NCI-H748 treated with DMSO at 0.1 percent for 48 hours (cell line): ENCODE measurements at places on chromosomes 11 and 22.

DNA sequence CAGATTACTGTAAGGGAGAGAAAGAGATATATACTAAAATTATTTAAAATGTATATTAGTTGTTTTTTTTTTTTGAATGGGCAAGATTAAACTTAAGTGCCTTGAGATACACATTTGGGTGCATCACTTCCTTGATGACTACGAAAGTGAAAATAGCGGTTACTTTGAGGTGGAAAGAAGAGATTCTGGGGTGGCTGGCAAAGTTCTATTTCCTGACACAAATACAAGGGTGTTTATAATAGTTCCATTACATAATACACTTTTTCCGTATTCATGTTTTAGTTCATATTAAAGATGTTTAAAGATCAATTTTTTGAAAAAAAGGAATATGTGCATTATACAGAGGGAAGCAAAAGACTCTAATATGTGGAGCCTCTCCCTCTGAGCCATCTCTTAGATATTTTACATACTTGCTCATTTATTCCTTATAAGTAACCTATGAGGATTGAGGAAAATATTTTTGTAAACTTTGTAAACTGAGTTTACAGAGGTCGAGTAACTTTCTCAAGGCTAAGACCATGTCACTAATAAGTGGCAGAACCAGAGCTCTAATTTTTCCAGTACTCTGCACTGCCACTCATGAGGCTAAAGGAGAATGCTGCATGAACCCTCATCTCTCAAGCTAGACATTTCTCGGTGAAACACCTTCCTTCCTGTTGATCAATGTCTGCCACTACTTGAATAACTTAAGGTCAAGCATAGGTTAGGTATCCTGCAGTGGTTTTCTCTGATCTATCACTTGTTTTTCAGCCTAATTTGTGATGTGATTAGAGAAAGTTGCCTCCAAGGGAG, 58.6 kb downstream of the DDIAS start:
- no peak for DNase-seq

DNA sequence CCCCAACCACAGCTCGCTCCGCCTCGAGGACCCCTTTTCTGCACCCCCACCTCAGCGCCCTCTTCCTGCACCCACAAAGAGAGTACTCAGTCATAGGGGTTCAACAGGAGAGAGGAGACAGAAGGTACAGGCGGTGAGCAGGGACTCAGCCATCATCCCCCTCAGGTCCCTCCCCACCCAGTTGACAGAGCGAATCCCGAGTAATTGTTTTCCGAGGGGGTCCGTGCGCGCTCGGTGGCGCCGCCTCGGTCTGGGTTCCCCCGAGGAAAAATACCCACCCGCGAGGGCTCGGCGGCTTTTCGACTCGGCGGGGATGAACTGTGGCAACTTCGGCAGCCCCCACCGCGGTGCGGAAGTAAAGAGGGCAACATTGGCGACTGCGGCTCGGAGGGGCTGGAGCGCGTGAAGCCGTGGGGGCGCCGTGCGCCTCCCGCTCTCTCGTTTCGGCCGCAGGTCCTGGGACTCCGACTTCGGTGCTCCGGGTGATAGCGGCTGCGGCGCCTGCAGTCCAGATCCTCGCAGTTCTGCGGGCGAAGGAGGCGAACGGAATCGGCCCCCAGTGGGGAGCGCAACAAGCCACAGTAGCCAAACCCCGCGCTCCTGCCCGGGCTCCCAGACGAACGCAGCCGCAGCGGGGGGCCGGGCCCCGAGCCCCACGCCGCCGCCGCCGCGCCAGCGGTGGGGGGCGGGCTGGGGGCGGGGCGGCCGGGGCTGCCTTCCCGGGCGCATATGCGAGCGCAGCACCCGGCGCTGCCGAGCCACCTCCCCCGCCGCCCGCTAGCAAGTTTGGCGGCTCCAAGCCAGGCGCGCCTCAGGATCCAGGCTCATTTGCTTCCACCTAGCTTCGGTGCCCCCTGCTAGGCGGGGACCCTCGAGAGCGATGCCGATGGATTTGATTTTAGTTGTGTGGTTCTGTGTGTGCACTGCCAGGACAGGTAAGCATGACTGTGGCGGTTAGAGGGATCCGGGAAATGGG, at the start of gene NELL1:
TSS of gene NELL1 (plus strand) at position 743 of the 976 bp plus-strand sequence.
- peak; percentile 32 for DNase-seq

GRCh38 chr11:17702876-17703275, 16.5 kb upstream of the MYOD1 start:
- no peak for DNase-seq

- no peak for DNase-seq
Observed at GRCh38 chr11:78160557-78160956, 21.1 kb upstream of the ALG8 start.

DNA sequence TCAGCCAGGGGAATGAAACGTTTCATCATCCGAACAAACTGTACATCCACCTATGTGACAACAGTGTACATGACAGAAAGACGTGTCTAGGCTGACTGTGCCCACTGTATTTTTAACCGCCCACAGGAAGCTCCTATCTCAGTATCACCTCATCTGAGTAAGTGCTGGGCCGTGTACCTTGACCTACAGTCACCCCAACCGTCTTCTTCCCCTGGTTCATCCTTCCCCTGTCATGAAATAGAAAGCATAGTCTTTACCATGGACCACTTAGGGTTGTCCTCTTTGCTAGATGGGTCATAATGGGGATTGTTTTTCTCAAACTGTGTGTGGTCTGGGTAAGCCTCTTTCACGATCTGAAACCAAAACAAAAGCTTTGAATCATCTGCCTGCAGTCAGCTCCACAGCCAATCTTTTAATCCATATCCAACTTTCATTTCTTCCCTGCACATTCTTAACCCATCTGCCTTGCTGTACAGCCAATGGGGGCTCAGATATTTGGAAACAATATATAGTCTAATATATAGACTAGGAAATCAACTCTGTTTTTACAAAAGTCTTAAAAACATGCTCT, 4.2 kb downstream of the THYN1 start:
- no peak for DNase-seq

GRCh38 chr22:20423906-20424551, 13.6 kb downstream of the SCARF2 start:
- no peak for DNase-seq

DNA sequence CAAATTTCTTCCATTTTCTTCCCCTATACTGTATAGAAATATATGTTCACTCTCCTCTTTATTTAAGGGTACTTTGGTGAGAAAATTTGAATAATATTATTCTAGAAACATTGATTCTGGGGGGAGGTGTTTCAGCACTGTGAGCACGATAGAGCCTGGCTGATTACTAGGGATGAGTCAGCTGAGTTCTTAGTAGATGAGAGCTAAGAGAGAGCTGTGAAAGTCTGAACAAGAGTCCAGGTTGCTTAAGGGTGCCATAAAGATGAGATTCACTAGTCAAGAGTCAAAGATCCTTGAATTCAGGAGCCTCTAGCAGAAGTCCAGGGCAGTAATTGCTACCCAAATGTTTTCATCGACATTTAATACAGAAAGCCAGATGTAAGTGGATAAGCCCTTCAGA, 756.6 kb upstream of the API5 start:
- no peak for DNase-seq

GRCh38 chr22:33542722-33543121, 377.6 kb downstream of the LARGE1 start:
- no peak for DNase-seq

DNA sequence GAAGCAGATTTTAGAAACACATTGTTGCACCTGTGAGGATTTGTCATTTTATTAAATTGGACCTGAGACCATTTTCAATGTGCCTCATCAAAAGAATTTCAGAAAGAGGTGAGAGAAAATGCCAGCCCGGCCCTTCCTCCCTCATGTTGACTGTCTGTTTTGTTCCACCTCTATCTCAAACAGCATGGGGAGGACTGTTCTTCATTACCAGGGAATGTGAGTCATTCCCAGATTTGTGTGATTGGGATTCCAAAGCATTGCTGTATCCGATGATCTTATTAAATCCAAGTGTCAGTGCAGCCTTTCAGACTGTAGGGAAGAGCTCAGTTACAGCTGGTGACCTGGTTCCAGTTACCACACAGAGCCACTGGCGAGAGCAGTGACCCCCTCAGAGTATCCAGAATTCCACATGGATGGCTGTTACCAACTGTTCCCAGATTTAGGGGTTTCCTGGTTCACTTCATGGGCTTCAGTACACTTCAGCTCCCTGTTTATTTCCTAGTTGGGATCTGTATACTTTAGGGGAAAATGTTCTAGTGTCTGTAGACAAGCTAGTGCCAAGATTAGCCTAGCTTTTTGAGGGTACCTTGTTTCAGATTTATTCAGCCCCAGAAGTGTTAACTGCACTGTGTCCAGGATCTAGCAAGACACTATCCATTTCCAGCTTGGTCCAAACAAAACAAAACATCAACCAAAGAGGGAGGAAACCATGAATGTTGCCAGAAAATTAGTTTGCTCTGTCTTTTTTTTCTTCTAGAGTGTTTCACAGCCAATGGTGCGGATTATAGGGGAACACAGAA, 20.9 kb downstream of the KREMEN1 start:
- no peak for DNase-seq

DNA sequence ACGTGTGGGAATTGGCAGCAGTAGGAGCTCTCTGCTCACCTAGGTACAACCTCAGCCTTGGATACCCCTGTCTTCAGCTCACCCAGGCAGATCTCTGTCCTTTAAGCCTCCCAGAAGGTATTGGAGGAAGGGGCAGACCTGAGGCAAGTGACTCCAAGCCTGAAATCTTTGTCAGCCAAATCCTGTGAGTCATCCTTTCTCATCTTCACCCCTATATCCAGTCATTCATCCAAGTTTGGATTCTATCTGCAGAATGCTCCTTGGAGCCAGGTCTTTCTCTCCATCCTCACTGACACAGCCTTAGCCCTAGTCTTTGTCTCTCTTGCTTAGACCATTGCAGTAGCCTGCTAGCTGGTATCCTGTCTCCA, 10.4 kb upstream of the THY1 start:
- no peak for DNase-seq

GRCh38 chr22:21034989-21035388, 2.6 kb upstream of the SLC7A4 start:
- no peak for DNase-seq

DNA sequence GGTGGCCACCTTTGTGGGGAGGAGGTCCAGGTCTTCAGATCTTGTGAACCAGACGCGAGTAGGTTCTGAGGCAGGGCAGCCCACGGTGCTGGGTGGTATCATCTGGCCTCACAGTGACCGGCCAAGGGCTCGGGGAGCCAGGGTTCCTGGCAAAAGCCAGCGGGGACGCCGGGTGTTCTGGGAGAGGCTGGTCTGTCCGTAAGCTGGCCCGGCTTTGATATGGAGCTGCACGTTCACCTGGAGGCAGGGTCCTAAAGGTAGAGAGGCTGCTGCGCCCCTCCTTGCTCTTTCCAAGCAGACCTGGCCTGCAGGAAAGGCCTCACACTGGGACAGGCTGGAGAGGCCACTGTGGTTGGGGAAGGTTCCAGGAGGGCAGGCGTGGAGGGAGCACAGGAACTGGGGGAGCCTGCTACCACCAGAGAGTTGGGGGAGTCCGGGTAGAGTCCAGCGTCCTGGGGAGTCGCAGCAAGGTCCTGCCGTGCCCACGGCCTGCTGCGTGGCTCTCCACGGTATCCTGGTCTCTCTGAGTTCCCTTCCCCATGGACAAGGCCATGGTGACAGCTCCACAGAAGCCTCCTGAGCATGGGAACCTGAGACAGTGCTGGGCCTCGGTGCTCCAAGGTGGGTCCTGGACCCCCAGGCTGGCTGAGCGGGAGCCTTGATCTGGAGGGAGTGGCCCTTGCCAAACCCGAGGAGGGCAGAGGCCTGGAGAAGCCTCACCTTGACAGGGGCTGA, 452.4 kb upstream of the B3GAT1 start:
- no peak for DNase-seq

GRCh38 chr22:39682994-39683393, 112.4 kb downstream of the CACNA1I start:
- no peak for DNase-seq

DNA sequence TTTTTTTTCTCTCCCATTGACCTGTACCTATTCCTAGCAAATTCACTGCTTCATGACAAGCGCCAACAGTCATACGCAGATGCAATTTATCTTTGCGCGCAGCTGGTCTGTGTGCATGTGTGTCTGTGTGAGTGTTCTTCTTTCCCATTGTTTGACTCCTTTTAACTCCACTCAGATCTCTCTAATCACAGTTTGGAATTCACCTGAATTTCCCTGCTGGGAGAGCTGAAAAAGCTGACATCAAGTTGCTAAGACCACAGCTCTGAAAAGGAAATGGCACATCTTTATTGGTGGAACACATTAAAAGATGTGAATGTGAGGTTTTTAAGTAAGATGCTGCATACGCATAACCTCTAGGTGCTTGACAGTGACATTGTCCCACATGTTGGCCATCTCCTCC, 187.4 kb upstream of the MTMR2 start:
- no peak for DNase-seq

- DNase-seq = no peak
Observed at GRCh38 chr11:130465263-130465662, 16.8 kb downstream of the ADAMTS15 start.

GRCh38 chr11:121412711-121413415, 39.3 kb upstream of the SORL1 start:
- no peak for DNase-seq

DNA sequence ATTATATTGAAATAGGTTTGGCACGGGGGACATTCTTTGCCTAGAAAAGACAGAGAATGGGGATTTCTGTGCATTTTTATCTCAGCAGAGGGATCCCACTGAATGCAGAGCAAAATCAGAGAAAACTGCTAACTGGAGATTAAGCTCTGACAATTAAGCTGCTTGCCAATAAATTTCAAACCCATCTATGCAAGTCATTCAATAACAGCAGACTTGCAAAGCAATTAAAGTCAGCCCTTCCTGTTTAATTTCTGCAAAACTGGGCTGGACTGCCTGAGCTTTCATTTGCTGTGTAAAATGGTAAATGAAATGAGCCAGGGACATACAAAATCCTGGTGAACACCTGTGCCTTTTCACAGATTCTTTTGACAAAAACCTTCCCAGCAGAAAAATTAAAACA, 1273.9 kb upstream of the CNTN5 start:
- DNase-seq = no peak

DNA sequence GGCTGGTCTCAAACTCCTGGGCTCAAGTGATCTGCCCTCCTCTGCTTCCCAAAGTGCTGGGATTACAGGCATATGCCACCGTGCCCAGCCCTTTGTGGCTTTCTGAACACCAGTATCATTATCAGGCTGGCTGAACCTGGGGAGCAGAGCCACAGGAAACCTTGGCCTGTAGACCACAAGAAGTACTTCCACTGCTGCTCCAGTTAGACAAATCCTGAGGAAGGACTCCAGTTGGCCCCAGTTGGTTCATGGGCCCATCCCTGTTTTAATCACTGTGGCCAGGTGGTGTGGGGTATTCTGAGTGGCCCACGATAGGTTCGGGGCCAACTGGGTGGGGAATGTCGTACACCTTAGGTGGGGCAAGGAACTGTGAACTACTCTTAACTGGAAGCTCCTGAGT, 5.5 kb upstream of the DUSP18 start:
- DNase-seq = no peak
